CD4-positive, CD25-positive, alpha-beta regulatory T cell (primary cell): ENCODE measurements at places on chromosomes 5 and 9.

DNA sequence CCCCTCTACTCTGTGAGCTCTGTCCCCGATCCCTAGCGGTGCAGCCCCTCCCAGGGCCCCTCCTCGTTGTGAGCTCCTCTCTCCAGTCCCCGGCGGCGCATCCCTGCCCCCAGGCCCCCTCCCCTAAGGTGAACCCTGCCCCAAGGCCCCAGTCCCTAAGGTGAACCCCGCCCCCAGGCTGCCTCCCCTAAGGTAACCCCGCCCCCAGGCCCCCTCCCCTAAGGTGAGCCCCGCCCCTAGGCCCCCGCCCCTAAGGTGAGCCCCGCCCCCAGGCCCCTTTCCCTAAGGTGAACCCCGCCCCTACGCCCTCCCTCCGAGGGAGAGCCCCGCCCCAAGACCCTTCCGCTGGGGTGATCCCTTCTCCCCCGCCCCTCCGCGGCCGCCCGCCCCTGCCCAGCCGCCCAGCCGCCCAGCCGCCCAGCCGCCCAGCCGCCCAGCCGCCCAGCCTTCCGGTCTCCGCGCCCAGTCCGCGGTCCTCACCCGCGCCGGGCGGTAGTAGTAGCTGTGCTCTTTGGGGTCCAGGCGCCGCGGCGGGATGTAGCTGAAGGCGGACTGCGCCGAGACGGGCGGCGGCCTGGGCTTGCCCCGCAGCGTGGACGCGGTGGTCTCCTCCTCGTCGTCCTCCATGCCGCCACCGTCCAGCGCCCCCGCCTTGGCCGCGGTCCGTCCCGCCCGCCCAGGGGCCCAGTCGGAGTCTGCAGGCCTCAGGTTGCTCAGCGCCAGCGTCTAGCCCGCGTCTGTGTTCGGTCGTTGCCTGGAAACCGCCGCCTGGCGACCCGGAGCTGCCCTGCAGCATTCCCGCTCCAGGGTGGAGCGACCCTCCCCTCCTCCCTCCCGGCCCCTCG lies at the start of gene CFAP90:
Gene CFAP90, minus strand, starts transcription at position 739 of the 845 bp plus-strand sequence. Its CDS starts 112 bp downstream, at position 627.
- H3K4me3 ChIP-seq: no peak within 1 kb of the TSS
- H3K27me3 ChIP-seq: peaks cover 26% of the 10 kb centered on the region
- H3K4me1 ChIP-seq: peaks cover 24% of the 10 kb centered on the region
- H3K36me3 ChIP-seq: no peaks in the 10 kb centered on the region
- DNase-seq: no peak

GRCh38 chr5:122304471-122305215 lies 7.4 kb upstream of the SNCAIP start:
- no peaks in the 10 kb centered on the region for H3K4me1 ChIP-seq
- H3K27ac ChIP-seq: no peak overlapping the region
- H3K4me3 ChIP-seq: no peak overlapping the region
- DNase-seq: no peak

GRCh38 chr9:104088416-104088815 lies 5.7 kb upstream of the SMC2 start:
- H3K36me3 ChIP-seq: no peaks in the 10 kb centered on the region
- peaks cover 10% of the 10 kb centered on the region for H3K27me3 ChIP-seq
- peaks cover 10% of the 10 kb centered on the region for H3K4me1 ChIP-seq
- H3K4me3 ChIP-seq: no peak overlapping the region
- no peak for DNase-seq

DNA sequence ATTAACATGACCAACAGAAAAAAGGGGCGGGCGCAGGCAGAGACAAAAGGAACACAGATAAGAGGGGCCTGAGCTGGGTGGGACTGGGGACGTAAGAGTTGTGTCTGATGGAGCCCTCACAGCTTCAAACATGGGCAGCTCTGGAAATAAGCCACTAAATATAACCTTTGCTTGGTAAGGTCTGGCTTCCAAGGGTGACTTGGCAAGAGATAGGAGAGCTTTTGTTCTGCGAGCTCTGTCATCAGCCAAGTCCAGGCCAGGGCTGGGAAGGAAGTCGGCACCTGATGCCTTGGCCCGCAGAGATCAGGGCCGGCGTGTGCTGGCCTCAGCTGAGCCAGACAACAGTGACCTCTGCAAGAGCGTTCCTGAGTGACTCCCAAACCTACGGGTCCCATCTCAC lies 11.8 kb downstream of the TRUB2 start:
- H3K4me1 ChIP-seq: no peaks in the 10 kb centered on the region
- peaks cover 38% of the 10 kb centered on the region for H3K36me3 ChIP-seq
- H3K27ac ChIP-seq: no peak overlapping the region
- no peak for DNase-seq
- no peaks in the 10 kb centered on the region for H3K27me3 ChIP-seq
- H3K4me3 ChIP-seq: no peak overlapping the region

DNA sequence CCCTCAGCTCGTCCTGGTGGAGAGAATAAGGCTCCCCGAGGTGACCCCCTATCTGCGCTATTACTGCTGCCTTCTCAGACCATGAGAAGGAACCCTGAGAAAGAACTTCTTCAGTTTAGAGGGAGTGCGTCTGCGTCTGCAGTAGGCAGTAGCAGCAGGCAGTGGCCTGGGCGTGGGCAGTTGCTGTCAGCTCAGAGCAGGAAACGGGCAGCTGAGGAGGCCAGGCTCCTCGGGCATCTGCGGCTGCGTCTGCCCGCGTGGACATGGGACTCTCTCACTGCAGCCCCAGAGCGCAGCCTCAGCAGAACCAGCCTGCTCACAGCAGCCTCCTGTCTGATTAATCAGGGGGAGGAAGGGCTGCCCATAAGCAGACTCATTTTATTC lies 49.8 kb upstream of the FCN1 start:
- no peaks in the 10 kb centered on the region for H3K4me1 ChIP-seq
- DNase-seq: no peak
- H3K27me3 ChIP-seq: no peaks in the 10 kb centered on the region
- H3K27ac ChIP-seq: no peak overlapping the region

- DNase-seq: no peak
- peaks cover 63% of the 10 kb centered on the region for H3K4me1 ChIP-seq
- H3K4me3 ChIP-seq: peak overlapping the region; percentile 89
- H3K36me3 ChIP-seq: no peaks in the 10 kb centered on the region
Measured at GRCh38 chr9:127904561-127905003, 5.2 kb upstream of the ST6GALNAC6 start.

DNA sequence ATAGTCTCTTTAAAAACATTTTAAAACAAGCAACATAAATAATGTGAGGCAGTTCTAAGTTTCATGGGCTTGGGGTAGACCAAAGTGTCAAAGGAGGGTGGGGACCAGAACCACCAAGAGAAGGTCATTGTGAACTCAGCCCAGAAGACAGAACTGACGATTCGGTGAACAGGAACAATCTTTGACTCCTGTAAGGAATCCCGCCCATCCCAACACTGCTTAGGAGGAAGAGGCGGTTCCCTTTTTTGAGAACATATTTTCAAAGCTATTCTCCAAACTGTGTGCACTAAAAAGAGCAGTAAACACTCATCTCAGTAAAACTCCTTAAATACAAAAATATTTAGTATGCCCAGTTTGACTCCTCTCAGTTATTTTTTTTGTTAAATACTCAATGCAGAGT lies 176.5 kb upstream of the TLE4 start:
- DNase-seq: no peak
- H3K27me3 ChIP-seq: no peaks in the 10 kb centered on the region
- H3K36me3 ChIP-seq: no peaks in the 10 kb centered on the region
- H3K4me1 ChIP-seq: no peaks in the 10 kb centered on the region
- no peak overlapping the region for H3K4me3 ChIP-seq

DNA sequence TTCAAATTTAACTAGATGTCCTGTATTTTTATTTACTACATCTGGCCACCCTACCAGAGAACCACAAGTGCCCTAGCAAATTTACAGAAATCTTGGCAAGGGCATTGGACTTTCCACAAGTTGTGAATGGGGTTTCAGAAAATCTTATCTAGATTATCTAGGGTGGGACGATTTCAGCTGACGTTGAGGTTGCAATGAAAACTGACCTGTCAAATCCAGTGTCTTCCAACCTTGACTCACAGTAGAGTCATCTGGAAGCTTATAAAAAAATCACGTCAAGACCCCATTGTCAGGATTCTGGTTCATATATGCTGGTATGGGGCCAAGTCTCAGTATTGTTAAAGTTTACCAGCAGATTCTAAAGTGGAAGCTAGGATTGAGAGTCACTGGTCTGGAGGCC lies 109.6 kb upstream of the ACTBL2 start:
- H3K27ac ChIP-seq: no peak overlapping the region
- H3K27me3 ChIP-seq: no peaks in the 10 kb centered on the region
- no peaks in the 10 kb centered on the region for H3K4me1 ChIP-seq
- no peak overlapping the region for H3K4me3 ChIP-seq
- H3K36me3 ChIP-seq: no peaks in the 10 kb centered on the region
- DNase-seq: no peak

DNA sequence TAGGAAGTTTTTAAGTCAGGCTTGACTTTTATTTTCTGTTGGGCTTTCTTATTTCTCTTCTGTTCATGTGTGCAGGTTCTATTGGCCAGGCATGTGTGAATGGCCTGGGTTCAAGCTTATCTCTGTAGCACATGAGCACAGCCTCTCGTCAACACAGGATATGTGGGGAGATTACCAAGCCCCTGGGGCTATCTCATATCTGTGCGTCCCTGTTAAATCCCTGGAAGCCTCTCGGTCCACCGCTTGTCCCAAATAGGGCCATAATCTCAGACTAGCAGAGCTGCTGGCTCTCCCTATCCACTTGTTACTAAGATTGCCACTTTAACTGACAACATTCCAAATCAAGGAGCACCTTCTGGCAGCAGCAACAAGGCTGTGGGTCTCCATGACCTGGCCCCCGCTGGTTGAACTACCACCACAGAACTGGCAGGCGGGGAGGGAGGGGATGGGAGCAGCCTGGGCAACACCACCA lies 28.4 kb upstream of the EBF1 start:
- no peaks in the 10 kb centered on the region for H3K36me3 ChIP-seq
- no peak overlapping the region for H3K27ac ChIP-seq
- DNase-seq: no peak

- no peak for DNase-seq
- peaks cover 48% of the 10 kb centered on the region for H3K27me3 ChIP-seq
- H3K36me3 ChIP-seq: no peaks in the 10 kb centered on the region
- peak overlapping the region; percentile 6 for H3K4me3 ChIP-seq
Measured at GRCh38 chr5:115170134-115170928, 623 bp upstream of the TRIM36 start.

DNA sequence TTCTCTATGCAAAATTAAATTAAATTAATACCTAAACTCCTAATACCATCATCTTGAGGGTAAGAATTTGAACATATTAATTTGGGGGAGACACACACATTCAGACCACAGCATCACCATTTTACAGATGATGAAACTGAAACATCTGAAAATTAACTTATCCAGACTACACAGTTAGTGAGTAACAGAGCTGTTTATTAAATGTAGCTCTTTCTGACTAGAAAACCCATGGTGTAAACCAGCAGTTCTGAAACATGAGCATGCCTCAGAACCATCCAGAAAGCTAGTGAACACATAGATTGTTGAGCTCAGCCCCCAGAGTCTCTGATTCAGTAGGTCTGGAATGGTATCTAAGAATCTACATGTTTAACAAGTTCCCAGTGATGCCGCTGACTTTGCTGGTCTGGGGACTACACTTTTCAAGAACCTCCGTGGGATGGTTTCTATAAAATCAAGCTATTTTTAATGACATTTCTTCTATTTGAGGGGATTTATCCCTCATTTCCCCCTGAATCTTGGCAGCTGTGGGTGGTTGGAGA lies 113.5 kb downstream of the RORB start:
- H3K36me3 ChIP-seq: no peaks in the 10 kb centered on the region
- no peak overlapping the region for H3K27ac ChIP-seq
- H3K27me3 ChIP-seq: no peaks in the 10 kb centered on the region

DNA sequence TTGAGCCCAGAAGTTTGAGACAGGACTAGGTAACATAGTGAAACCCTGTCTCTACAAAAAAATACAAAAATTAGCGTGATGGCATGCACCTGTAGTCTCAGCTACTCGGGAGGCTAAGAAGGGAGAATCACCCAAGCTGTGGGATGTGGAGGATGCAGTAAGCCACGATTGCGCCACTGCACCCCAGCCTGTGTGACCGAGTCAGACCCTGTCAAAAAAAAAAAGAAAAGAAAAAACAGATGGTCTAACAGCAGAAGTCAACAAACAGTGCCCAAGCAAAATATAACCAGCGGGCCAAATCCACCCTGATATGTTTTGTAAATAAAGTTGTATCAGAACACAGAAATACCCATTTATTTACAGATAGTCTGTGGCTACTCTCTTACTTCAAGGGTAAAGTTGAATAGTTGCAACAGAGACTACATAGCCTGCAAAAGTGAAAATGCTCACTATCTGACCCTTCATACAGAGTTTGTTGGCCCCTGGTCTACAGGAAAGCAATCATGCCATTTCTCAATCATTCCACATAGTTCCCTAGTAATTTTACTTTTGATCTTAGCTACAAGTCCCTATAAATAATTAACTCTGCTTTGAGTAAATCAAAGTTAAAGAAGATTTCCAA lies 383.7 kb downstream of the TLE1 start:
- DNase-seq: no peak
- no peaks in the 10 kb centered on the region for H3K36me3 ChIP-seq
- H3K27me3 ChIP-seq: no peaks in the 10 kb centered on the region
- H3K4me1 ChIP-seq: no peaks in the 10 kb centered on the region
- no peak overlapping the region for H3K4me3 ChIP-seq
- no peak overlapping the region for H3K27ac ChIP-seq

- no peak overlapping the region for H3K27ac ChIP-seq
- no peak overlapping the region for H3K4me3 ChIP-seq
- no peak for DNase-seq
- H3K36me3 ChIP-seq: no peaks in the 10 kb centered on the region
- H3K4me1 ChIP-seq: no peaks in the 10 kb centered on the region
Measured at GRCh38 chr5:118963169-118963568, 25.2 kb downstream of the DTWD2 start.

- peak; percentile 68 for DNase-seq
- peaks cover 31% of the 10 kb centered on the region for H3K4me1 ChIP-seq
- H3K36me3 ChIP-seq: peaks cover 29% of the 10 kb centered on the region
- no peak overlapping the region for H3K27ac ChIP-seq
- no peak overlapping the region for H3K4me3 ChIP-seq
Measured at GRCh38 chr9:101566904-101567724, 27.7 kb downstream of the PPP3R2 start.

DNA sequence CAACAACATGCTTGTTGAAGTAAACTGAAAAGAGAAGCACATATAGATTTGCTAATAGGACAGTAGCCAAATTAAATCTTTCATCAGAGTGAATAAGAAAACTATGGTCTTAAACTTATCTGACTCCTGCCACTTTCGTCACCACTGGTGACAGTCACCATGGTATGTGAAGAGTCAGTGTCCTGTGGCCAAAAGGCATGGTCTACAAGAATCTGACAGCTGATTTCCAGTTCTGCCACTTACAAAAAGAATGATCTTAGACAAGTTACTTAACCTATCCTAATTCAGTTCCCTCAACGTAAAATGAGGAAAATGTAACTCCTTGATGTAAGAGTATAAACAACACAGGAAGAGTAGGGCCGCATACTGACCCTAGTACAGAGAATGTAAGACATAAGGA lies 102.0 kb downstream of the LPAR1 start:
- H3K4me1 ChIP-seq: no peaks in the 10 kb centered on the region
- H3K36me3 ChIP-seq: no peaks in the 10 kb centered on the region
- H3K4me3 ChIP-seq: no peak overlapping the region
- DNase-seq: no peak
- H3K27me3 ChIP-seq: no peaks in the 10 kb centered on the region
